ENCODE measurements at places on chromosomes 12 and 14.

GRCh38 chr14:94009767-94010166 is 12.7 kb downstream of the CCDC197 start:
- DNase-seq, result no peak
- H3K36me3 ChIP-seq, result no peaks in the 10 kb centered on the region
- H3K4me1 ChIP-seq, result peaks cover 21% of the 10 kb centered on the region
- peak overlapping the region; percentile 52 for H3K27ac ChIP-seq

- H3K4me3 ChIP-seq, result no peak overlapping the region
- no peak overlapping the region for H3K27ac ChIP-seq
- no peak for DNase-seq
- H3K27me3 ChIP-seq, result no peaks in the 10 kb centered on the region
These were observed 503.5 kb downstream of the PCNX1 start for GRCh38 chr14:71410578-71411284.

- H3K27ac ChIP-seq, result no peak overlapping the region
- DNase-seq, result no peak
- no peaks in the 10 kb centered on the region for H3K27me3 ChIP-seq
- H3K4me1 ChIP-seq, result no peaks in the 10 kb centered on the region
These were observed 118.5 kb downstream of the RFLNA start for GRCh38 chr12:124413401-124413800.

DNA sequence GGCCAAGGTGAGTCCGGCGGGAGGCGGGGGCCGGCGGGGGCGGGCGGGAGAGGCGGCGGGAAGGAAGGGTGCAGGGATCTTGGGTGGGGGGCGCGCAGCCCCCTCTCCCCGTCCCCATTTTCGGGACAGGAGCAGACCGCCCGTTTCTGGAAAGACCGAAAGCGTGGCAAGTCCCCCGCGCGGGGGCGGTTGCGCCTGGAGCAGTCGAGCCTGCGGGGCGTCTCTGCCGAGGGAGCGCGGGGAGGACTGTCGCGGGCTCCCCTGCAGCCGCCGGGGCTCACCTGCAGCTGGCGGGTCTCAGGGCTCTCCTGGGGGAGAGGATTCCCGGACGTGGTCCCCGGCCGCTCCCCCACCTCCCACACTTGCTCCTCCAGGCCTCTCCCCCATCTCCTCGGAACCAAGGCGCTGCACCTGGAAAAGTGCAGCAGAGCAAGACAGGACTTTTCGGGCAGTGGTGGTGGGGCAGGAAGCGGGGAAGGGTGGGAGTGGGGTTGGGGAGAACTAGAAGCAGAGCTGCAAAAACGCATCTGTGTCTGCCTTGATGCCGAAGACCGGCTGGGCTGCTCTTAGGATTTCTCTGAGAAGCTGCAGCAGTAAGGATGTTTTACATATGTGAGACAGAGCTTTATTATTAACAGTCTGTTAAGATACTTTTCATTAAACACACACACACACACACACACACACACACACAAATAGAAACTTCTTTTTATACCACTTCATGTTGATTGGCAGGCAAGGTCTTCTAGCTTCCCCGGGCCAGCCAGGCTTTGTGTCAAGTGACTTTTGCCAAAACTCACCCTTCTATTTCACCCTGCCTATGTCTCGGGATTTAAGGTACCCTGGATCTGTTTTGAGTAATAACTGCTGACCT is 677 bp downstream of the C12orf75 start:
- peak; percentile 43 for DNase-seq
- H3K27me3 ChIP-seq, result no peaks in the 10 kb centered on the region
- no peaks in the 10 kb centered on the region for H3K36me3 ChIP-seq
- H3K4me1 ChIP-seq, result peaks cover 52% of the 10 kb centered on the region
- peak overlapping the region; percentile 95 for H3K4me3 ChIP-seq

DNA sequence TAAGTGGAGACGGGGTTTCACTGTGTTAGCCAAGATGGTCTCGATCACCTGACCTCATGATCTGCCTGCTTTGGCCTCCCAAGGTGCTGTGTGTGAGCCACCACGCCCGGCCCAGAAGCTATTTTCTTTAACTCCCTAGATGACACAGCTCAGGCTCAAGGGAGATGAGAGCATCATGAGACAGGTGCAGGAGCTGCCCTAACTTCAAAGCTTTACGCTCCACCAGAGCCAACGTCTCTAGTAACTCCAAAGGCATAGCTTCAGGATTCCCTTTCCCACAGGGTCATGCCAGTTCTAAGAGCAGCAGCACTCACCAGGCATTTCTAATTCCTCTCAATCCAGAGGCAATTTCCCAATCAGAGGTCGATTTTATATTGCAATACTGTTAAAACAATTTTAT is 21.0 kb downstream of the NDUFA12 start:
- peaks cover 28% of the 10 kb centered on the region for H3K36me3 ChIP-seq
- no peak overlapping the region for H3K27ac ChIP-seq
- H3K4me3 ChIP-seq, result no peak overlapping the region
- peaks cover 55% of the 10 kb centered on the region for H3K4me1 ChIP-seq
- no peak for DNase-seq

DNA sequence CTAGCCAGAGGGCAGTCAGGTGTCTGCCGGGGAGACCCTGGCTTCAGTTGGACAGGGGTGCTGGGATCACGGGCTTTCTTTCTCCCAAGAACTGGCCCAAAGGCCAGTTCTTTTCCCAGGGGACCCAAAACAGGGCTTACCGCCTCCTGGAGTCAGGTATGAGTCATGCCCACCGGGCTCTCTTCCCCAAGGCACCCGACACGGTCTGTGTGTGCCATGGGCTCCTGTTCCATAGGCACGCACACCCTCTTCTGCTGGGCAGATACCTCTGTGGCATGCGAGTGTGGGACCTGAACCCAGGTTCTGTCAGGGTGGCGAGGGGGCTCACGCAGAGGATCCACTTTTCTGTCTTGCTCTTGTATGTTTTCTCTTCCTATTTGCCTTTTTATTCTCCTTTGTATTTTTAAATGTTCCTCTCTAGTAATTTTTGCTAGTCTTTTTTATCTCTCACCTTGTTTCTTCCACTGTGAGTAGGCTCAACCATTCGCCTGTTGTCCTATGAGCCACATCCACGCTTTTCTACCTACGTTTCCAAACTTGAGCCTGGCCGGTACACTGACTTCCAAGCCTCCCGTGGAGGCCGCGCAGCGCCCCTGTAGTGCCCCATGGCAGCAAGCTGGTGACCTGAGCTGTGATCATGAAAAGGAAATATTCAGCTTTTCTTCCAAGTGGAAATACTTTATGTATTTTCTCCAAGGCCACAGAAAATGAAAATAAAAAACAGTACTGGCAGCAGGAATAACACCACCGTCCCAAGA is 362.2 kb downstream of the CACNA1C start:
- H3K27ac ChIP-seq, result no peak overlapping the region
- H3K4me3 ChIP-seq, result no peak overlapping the region
- peaks cover 2% of the 10 kb centered on the region for H3K27me3 ChIP-seq
- H3K4me1 ChIP-seq, result no peaks in the 10 kb centered on the region
- DNase-seq, result no peak

DNA sequence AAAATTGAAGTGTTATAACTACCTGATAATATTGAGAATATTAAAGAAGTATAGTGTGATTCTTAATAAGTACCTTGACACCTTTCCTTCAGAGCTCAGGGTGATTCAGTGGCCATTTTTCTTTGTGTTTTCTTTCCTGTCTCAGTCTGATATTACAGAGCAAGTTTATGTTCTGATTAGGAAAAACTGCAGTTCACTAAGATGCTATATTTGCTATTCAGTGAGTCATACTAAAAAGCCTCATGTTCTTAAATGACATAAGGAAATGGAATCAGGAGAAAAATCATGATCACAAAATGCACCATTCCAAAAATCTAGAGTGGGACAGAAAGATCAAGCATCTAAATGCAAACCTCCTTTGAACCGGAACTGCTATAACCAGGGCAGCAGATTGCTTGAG is 390.6 kb upstream of the ATP2B1 start:
- H3K27me3 ChIP-seq, result no peaks in the 10 kb centered on the region
- H3K4me3 ChIP-seq, result no peak overlapping the region
- H3K4me1 ChIP-seq, result peaks cover 5% of the 10 kb centered on the region
- no peak for DNase-seq

- no peak for DNase-seq
- no peak overlapping the region for H3K4me3 ChIP-seq
- no peaks in the 10 kb centered on the region for H3K36me3 ChIP-seq
- no peak overlapping the region for H3K27ac ChIP-seq
These were observed 378.0 kb downstream of the FOXG1 start for GRCh38 chr14:29144621-29145020.

- peaks cover 37% of the 10 kb centered on the region for H3K4me1 ChIP-seq
- H3K36me3 ChIP-seq, result no peaks in the 10 kb centered on the region
- DNase-seq, result no peak
- H3K27ac ChIP-seq, result peak overlapping the region; percentile 95
- H3K27me3 ChIP-seq, result no peaks in the 10 kb centered on the region
These were observed 1.3 kb downstream of the SBNO1 start for GRCh38 chr12:123363390-123363739.

DNA sequence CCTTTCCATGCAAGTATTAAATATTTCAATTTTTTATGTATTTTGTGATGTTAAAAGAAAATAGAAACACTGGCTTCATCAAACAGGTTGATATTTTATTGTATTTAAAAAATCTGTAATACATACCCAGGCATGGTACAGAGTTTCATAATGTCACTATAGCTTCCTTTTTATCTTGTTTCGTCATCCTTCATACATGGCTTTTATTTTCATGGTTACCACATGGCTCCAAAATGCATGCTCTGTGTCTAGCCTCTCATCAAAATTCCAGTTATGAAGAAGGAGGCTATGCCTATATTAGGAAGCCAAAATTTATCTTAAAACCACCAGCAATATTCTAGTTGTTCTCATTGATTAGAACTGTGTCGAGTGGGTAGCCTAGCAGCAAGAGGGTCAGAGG is 464.8 kb downstream of the BTG1 start:
- H3K4me1 ChIP-seq, result peaks cover 3% of the 10 kb centered on the region
- H3K27me3 ChIP-seq, result no peaks in the 10 kb centered on the region
- H3K27ac ChIP-seq, result no peak overlapping the region
- peaks cover 2% of the 10 kb centered on the region for H3K36me3 ChIP-seq
- DNase-seq, result no peak

- DNase-seq, result no peak
- peaks cover 10% of the 10 kb centered on the region for H3K36me3 ChIP-seq
- no peak overlapping the region for H3K4me3 ChIP-seq
- H3K27me3 ChIP-seq, result peaks cover 22% of the 10 kb centered on the region
- no peak overlapping the region for H3K27ac ChIP-seq
These were observed 86.8 kb upstream of the ARHGAP5 start for GRCh38 chr14:31990183-31990857.

- H3K36me3 ChIP-seq, result no peaks in the 10 kb centered on the region
- no peak for DNase-seq
These were observed 49.6 kb downstream of the SRGAP1 start for GRCh38 chr12:63894132-63894531.

DNA sequence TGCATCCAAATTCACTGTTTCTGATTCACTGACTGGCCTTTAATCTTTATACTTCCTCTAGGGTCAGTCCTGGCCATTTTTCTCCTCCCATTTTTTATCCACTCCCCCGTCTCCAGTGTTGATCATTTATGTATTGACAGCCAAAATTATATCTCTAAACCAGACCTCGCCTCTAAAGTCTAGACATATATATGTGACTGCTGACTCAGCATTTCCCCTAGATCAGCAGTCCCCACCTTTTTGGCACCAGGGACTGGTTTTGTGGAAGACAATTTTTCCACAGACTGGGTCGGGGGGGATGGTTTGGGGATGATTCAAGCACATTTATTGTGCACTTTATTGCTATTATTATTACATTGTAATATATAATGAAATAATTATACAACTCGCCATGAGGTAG is 88.3 kb upstream of the DAAM1 start:
- H3K4me1 ChIP-seq, result no peaks in the 10 kb centered on the region
- no peaks in the 10 kb centered on the region for H3K36me3 ChIP-seq
- no peak overlapping the region for H3K4me3 ChIP-seq
